ENCODE measurements at places on chromosomes 7 and 10.
A peak's percentile ranks its signal among the peaks of the same experiment; 100 is the strongest.

DNA sequence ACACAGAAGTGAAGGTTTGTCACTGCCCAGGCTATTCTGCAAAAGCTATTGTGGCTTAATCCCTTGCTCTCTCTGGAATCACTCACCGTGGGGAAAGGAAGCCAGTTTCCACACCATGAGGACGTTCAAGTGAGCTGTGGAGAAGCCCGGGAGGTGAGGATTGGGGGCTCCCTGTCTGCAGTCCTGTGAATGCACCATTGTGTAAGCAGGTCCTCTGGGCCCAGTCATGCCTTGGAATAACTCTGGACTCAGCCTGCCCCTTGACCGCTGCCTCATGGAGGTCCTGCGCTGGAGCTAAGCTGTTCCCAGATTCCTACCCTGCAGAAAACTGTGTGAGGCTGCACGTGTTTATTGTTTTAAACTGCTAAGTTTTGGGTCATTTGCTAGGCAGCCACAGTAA is 33.5 kb downstream of the LYZL2 start:
- DNase-seq = no peak

- no peak for DNase-seq
Measured at GRCh38 chr7:128112018-128112780, 81.0 kb upstream of the LRRC4 start.

- peak; percentile 78 for DNase-seq
Measured at GRCh38 chr7:76262683-76263402, 39.6 kb upstream of the HSPB1 start.

- no peak for DNase-seq
Measured at GRCh38 chr7:157801971-157802675, 465.3 kb downstream of the DNAJB6 start.

- DNase-seq = no peak
Measured at GRCh38 chr10:34168439-34168838, 646.7 kb downstream of the PARD3 start.

DNA sequence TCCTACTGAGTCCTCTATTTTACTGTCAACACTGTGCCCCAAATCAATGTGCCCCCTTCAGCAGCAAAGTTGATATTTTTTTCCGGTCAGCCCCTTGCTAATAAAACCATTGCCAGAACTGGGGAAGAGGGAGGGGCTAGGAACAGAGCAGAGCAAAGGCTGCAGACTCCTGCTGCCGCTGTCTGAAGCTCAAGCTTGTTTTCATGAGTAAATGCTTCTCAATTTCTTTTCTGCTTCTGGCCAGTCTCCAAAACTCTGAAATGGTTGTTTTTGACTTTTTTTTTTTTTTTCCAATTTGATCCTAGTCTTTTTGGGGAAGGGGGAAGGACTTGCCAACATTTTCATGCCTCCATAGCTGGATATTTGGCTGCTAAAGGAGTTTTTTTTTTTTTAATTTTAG is 26.7 kb upstream of the PROSER2 start:
- DNase-seq = no peak

All from NAMALWA (cell line).